ENCODE measurements at places on chromosomes 3 and 15.

- H3K36me3 ChIP-seq, result no peaks in the 10 kb centered on the region
- H3K4me1 ChIP-seq, result no peaks in the 10 kb centered on the region
- no peak overlapping the region for H3K4me3 ChIP-seq
- no peaks in the 10 kb centered on the region for H3K27me3 ChIP-seq
Measured at GRCh38 chr3:164467007-164467406, 611.3 kb downstream of the SI start.

DNA sequence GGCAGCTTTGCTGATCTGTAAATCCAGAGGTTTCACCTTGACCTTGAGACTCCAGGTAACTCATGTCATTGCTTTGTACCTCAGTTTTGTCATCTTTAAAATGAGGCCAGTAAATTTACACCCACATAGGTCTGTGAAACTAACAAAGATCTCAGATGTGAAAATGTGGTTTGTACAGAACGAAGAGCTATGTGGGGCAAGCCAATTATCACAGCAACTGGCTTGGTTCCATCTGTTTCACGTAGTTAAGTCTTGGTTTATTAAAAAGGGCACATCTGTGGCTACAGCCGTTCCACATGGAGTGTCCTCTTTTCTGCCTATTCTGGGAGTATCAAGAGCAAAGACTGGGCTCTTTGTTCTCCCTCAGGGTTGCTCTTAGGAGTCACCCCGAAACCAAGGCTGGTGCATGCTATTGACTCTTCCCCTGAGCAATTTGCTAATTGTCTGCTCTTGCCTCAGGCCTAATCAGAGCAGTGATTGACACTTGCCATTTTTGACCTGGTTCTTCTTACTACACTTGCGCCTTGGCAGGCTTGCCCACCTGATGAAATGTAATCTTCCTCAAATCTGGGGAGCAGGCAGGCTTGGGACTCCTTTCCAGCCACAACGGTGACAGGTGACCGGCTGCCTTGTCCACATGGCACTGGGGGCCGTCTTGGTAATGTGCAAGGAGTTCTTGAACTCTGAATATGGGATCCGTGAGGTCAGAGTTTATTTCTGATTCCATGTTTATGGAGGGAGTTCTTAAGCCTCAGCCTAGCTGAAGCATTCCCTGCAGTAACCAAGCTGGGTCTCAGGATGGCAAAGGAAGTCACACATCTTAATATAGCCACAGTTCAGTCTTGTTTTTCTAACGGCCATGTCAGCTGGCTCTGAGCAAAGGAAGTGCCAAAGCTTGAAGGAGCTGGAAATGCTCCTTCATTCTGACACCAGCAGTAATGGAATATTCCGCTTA, 40.1 kb downstream of the EAF1 start:
- no peak overlapping the region for H3K4me3 ChIP-seq
- no peak for DNase-seq
- H3K36me3 ChIP-seq, result peaks cover 6% of the 10 kb centered on the region
- H3K27ac ChIP-seq, result no peak overlapping the region

GRCh38 chr3:119322021-119322834, 28.0 kb downstream of the ARHGAP31 start:
- H3K4me3 ChIP-seq, result peak overlapping the region; percentile 94
- no peaks in the 10 kb centered on the region for H3K27me3 ChIP-seq
- H3K36me3 ChIP-seq, result peaks cover 11% of the 10 kb centered on the region
- H3K4me1 ChIP-seq, result peaks cover 40% of the 10 kb centered on the region
- DNase-seq, result no peak

- H3K27me3 ChIP-seq, result no peaks in the 10 kb centered on the region
- no peaks in the 10 kb centered on the region for H3K36me3 ChIP-seq
- no peak overlapping the region for H3K4me3 ChIP-seq
- no peaks in the 10 kb centered on the region for H3K4me1 ChIP-seq
Measured at GRCh38 chr15:59556380-59556779, 55.2 kb upstream of the GCNT3 start.

- H3K27ac ChIP-seq, result no peak overlapping the region
- peaks cover 1% of the 10 kb centered on the region for H3K36me3 ChIP-seq
- no peak for DNase-seq
- peaks cover 54% of the 10 kb centered on the region for H3K27me3 ChIP-seq
Measured at GRCh38 chr15:69780374-69780773, 317.3 kb downstream of the TLE3 start.

Measured in stimulated activated naive B cell treated with anti-CD40 and anti-IgM and Interleukin-4, amounts not matched to agents 10 μg/mL and 1 μg/mL and 100 μg/mL, for 72 hours (primary cell).